ENCODE measurements at places on chromosomes 2 and 18.

DNA sequence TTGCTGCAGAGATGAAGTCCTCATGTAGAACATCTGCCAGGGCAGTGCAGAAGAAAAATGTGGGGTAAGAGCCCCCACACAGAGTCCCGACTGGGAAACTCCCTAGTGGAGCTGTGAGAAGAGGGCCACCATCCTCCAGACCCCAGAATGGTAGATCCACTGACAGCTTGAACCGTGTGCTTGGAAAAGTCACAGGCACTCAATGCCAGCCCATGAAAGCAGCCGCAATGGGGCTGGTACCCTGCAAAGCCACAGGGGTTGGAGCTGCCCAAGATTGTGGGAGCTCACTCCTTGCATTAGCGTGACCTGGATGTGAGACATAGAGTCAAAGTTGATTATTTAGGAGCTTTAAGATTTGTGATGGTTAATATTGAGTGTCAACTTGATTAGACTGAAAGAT, 197.8 kb downstream of the CCDC102B start:
- DNase-seq, result no peak

- DNase-seq, result no peak
Measured at GRCh38 chr2:159755788-159756187, 42.2 kb downstream of the CD302 start.

DNA sequence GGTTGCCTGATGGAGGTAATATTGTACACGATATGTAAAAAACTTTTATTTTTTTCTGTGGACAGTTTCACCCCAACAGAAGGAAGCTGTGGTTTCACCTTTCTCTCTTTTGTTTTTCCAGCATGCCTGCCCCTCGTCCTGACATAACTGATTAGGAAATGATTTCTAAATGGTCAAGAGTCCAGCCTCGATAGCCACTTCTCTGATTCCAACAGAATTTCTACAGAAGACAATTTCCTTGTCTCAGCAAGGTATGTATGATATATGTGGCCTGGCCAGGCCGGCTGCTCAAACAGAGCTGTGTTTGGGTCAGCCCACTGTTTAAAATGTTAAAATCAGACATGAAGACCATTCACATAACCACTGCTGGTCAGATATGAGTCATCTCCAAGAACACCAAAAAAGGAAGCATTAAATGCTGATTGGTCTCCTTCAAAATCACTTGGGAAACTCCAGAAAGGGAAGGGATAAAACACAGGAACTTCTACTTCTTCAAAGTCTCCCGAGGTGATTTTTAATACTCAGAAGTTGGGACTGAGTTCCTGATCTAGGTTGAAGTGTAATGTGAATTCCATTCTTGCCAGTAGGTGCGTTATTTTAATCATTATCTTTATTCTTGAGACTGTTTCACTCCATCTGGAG, 22.3 kb downstream of the ATP8B1 start:
- DNase-seq, result no peak

GRCh38 chr2:67290451-67291290, 106.5 kb upstream of the ETAA1 start:
- DNase-seq, result no peak

- DNase-seq, result no peak
Measured at GRCh38 chr18:76821356-76821874, 942 bp upstream of the ZNF236 start.

DNA sequence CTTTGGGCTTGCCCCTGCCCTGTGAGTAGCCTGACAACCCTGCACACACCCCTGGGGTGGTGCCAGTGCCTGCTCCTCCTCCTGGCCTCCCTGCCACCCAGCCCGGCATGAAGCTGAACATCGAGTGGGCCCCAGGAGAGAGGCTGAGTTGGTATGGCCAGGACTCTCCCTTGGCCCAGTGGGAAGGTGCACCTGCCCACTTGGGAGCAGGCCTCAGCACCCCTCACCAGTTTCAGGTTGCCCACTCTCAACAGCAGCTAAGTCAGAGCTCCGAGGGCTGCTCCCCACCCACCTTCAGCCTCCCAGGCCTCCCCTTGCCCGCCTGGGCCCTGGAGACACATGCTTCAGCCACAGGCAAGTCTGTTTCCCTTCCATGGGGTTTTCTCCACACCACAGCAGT, 203.1 kb downstream of the KLHL29 start:
- DNase-seq, result no peak

DNA sequence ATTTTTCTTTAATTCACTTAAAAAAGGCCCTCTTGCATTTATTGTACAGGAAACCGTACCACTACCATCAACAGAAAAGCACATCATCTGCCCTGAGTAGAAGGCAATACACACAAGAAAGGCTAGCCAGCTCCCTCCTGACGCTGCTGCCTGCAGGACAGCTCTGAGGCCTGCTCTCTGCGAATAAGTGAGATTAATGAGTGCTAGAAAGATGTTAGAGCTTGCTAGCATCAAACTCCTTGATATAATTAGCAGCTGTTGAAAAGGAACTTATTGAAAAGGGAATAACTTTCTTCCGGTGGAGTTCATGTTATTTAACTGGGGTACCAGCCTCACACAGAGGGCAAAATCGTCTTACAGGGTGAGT, 56.1 kb downstream of the INHBB start:
- DNase-seq, result no peak

DNA sequence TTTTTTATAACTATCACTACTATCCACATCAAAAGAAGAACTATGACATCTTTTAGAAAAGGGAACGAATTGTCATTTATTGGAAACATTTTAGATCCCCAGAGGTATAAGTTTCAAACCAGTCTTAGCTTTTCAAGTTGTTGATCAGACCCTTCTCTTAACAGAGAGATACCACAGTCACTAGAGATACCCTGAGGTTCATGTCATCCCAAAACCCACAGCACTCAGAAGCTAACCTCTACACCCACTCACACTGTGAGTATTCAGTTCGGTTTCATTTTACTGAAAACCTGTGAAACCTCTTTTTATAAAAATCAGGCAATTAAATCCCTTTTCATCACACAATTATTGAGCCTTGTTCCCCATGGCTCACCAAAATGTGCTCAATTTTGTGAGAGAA, 156.2 kb downstream of the DTNA start:
- no peak for DNase-seq

All from left ventricle myocardium superior (tissue), 1 donor.